Non-pigmented ciliary epithelial cell (primary cell): ENCODE measurements at places on chromosomes 13 and 19.

- DNase-seq, result peak; percentile 2
Observed at GRCh38 chr13:63605962-63606361, 2190.3 kb upstream of the PCDH20 start.

DNA sequence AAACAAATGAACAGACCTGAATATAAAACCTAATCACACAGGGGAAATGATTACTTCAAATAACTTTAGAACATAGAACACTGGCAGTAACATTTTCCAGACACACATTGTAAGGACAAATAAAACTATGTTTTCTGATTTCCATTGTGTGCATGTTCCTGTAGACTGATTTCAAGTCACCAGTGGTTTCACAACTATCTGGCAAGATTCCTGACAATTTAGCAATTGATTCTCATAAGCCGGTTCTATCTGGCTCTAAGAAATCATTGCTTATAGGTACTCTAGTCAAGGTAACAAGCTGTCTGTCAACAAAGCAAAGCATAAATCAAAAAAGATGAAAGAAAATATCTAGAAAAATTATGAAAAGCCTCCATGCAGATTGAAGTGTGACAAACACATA is 19.6 kb upstream of the PCCA start:
- DNase-seq, result no peak

DNA sequence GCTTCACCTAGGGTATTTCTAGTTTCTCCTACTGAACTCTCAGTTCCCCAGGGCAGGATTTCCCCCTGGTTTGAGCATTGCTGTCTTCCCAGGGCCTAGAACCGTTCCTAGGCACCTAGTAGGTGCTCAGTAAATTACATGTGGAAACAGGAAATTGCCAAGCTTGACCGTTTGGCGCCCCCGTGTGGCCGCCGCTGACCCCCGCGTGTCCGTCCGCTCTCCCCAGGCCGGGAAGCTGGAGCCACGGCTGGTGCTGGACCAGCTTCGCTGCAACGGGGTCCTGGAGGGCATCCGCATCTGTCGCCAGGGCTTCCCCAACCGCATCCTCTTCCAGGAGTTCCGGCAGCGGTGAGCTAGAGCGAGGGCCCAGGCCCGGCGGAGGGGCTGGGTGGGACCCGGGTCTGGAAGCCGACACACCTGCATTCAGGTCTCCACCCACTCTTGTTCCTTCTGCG is 55.5 kb downstream of the MYH14 start:
- no peak for DNase-seq

- DNase-seq, result no peak
Observed at GRCh38 chr13:100733261-100733660, 58.7 kb upstream of the TMTC4 start.

DNA sequence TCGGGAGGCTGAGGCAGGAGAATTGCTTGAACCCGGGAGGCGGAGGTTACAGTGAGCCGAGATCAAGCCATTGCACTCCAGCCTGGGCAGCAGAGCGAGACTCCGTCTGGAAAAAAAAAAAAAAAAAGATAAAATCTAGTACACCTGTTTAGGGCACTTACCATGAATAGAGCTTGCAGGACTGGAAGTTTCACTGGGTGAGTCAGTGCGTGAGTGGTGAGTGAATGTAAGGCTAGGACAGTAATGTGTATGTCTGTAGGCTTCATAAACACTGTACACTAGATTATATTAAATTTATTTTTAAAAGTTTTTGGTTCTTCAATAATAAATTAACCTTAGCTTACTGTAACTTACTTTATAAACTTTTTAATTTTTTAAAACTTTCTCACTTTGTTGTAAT is 22.9 kb downstream of the PPP5C start:
- no peak for DNase-seq

DNA sequence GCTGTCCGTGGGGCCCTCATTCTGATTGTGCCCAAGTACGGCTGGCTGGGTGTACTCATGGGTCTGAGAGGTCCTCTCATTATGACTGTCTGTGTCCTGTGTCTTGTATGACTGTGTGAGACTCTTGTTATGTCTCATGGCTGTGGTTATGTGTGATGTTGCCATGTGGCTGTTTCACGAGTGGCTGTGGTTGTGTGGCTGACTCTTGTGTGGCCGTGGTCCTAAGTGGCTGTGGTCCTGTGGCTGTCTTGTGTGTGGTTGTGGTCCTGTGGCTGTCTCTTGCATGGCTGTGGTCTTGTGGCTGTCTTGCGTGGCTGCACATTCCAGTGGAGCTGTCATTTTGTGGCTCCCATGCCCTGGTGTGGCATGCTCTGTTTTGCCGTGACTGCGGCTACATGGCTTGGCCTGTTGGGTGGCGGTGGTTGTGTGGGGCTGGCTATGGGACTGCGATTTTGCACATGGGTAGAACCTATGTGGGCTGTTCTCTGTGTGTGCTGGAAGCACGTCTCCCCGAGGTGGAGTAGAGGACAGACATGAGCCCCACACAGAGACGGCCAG is 2.5 kb downstream of the LYL1 start:
- no peak for DNase-seq

GRCh38 chr13:105670179-105670990 is 865.1 kb downstream of the EFNB2 start:
- no peak for DNase-seq

DNA sequence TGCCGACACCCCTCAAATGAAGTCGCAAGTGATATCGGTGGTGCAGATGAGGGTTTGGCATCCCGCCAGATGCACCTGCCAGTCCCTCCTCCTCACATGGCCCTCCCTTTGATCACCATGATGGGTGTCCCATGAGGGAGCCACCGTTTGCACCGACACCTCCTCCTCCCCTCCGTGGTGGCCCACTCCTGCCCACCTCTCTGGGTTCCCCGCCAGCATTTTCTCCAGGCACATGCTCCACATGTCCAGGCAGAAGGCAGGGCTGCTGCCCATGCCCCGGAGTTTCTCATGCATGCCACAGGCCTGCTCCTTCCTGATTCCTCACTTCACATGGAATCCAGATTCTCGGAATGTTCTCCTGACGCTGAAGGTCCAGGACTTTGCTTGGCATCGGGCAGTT is 49.3 kb downstream of the COL4A2 start:
- no peak for DNase-seq

- DNase-seq, result no peak
Observed at GRCh38 chr19:40331052-40331451, 17.1 kb downstream of the C19orf47 start.

- DNase-seq, result no peak
Observed at GRCh38 chr13:95505265-95505664, 47.3 kb upstream of the CLDN10 start.

GRCh38 chr19:4456476-4456842 is 1.1 kb downstream of the UBXN6 start:
- no peak for DNase-seq

DNA sequence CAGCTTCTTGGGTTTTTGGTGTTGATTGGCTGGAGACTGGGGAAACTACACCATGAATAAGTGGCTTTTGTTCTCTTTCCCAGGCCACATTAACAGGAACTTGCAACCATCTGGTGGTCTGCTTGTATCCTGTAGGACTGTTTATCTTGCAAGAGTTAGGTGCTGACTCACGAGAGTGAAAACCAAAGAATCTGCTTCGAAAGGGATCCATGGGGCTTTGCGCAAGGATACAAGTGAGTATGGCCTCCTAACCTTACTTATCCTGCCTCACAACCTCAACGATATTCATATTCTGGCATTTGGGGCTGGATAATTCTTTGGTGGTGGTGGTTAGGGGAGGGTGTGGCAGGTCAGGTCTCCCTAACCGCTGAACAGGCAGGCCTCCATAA is 4.7 kb upstream of the SIGLECL1 start:
- DNase-seq, result no peak

DNA sequence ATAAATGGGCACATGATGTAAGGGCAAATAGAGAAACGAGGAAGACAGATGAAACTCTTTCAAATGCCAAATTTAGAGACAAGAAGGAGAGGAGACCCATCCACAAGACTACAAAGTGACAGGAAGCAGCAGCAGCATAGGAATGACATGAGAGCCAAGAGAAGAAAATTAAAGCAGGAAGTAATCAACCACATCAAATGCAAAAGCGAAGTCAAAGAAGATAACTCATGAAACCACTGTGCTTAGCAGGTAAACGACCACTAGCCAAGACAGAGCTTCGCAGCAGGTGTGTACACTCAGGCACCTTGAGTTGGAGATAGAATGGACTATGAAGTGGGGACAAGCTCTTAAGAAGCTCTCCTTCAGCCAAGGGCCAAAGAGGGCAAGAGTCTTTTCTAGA is 64.1 kb downstream of the KLF12 start:
- DNase-seq, result no peak

DNA sequence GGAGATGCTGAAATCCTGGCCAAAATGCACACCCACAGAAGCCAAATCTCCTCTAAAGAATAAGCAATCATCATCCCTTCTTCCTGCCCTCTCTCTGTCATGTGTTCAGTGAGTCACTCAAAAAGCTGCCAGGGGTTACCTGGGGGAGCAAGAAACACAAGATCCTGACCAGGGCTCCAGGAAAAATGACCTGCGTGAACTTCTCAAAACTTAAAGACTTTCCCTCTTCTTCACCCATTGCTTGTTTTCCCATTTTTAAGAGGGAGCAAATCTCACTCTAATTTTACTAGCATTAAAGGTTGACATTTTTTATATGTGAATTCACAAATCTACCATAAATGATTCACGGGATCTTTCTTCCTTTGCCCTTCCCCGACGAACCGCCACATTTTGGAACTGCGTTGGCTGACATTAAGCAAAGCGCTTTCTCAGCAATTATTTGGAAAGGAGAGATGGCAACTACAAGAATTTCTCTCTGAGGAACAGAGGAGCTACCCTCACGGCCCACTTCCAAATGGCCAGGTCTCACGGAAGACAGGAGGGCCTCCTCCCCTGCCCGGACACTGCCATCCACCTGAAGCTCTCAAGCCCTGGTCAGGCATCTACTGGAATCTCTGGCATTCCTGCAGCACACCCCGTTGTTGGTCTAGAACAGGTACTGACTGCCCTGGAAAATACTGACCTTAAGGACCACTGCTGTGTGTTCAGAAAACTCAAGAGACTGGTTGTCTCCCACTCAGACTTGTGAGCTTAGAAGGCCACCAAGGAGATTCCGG is 14.2 kb downstream of the TSHZ3 start:
- DNase-seq, result no peak

DNA sequence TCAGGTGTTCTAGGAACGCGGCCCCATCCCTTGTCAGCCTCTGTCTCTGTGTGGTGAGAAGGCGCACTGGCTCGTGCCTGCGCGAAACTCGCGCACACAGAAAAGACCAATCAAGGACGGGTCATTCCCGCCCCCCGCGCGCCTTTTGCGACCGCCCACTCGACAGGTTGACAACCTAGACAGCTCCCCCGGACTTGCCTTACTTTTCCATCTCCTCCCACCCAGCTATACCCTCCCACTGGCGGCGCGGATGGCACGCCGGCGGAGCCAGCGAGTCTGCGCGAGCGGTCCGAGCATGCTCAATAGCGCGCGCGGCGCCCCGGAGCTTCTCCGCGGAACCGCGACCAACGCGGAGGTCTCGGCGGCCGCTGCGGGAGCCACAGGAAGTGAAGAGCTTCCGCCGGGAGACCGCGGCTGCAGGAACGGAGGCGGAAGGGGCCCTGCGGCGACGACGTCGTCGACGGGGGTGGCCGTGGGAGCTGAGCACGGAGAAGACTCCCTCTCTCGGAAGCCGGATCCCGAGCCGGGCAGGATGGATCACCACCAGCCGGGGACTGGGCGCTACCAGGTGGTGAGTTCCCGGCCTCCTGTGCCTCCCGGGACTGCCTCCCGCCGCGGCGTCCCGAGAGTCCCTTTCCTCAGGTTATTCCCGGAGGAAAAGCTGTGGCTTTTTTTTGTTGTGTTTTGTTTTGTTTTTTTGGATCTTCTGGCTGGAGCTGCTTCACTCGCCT is at the start of gene NDFIP2:
Gene NDFIP2 (plus strand): TSS at position 202 of the 731 bp plus-strand sequence. CDS start 49 bp downstream, at position 251.
- DNase-seq, result no peak

DNA sequence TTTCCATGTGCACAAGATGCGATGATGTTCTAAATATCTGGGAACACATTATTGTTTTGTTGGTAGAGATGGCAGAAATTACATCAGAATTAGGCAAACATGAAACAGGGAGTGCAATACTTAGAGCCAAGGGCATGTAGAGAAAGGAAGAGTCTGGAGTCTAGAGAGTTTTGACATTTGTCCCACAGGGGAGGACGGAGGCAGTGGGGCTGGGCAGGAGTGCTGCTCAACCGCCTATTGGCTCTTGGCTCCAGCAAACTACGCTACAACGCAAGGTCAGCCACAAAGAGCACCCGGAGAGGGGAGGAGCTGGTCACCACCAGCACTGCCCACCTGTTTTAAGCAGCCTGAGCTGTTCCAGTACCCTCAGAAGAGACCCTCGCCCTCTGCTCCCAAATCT is 108.3 kb downstream of the ABCC4 start:
- DNase-seq, result no peak

- no peak for DNase-seq
Observed at GRCh38 chr13:44790289-44790688, 199.0 kb downstream of the NUFIP1 start.

GRCh38 chr19:2732157-2732725 is 7.6 kb downstream of the SLC39A3 start:
- no peak for DNase-seq

DNA sequence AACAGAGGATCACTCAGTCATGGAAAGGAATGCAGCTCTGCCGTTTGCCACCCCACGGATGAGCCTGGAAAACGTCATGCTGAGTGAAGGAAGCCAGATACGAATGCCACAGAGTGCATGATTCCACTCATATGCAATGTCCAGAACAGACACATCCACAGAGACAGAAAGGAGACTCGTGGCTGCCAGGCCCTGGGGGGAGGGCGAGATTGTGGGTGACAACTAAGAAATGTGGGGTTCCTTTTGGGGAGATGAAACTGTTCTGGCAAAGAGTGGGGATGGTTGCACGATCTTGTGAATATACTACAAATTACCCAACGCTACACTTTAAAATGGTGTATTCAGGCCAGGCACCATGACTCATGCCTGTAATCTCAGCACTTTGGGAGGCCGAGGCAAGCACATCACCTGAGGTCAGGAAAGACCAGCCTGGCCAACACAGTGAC is 27.2 kb upstream of the NAPA start:
- no peak for DNase-seq

- DNase-seq, result no peak
Observed at GRCh38 chr13:107866032-107866940, 349.1 kb downstream of the LIG4 start.

DNA sequence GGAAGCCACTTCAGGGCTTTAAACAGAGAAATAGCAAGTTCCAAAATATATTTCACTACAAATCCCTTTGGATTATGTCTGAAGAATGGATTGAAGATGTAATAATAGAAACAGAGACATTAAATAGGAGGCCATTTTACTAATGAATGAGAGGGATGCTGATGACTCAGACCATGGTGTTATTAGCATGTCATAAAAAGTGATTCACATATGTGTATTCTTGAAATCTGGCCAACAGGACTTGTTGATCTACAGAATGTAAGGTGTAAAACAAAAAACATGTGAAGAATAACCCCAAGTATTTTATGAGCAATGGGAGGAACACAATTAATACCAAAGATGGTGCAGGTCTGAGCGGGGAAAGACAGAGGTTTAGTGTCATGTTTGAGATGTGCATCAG is 873.7 kb downstream of the SLITRK5 start:
- DNase-seq, result no peak
